Foreskin keratinocyte (primary cell): ENCODE measurements at places on chromosomes 13 and 19. TPM values are rescaled to one million over a fixed set of nuclear protein-coding genes. Genes with fewer than 3 reads are reported as not detected.

The PNMA8B gene
- polyA plus RNA-seq, result 0.03 TPM in 2 replicates

The PSG7 gene
- not detected in 2 replicates for polyA plus RNA-seq

The DPF1 gene
- 3.4 and 4.2 TPM in 2 replicates for polyA plus RNA-seq

The GPC6 gene
- 0.13 and 0.23 TPM in 2 replicates for polyA plus RNA-seq

The UPK1A gene
- 0.07 TPM in 1 of 2 replicates, not detected in the other for polyA plus RNA-seq

The HPN gene
- polyA plus RNA-seq, result not detected in 2 replicates

The IZUMO1 gene
- 0.07 and 0.18 TPM in 2 replicates for polyA plus RNA-seq

The ABHD13 gene
- 3.3 and 3.8 TPM in 2 replicates for polyA plus RNA-seq
